ENCODE measurements at places on chromosomes 4 and X.
A peak's percentile ranks its signal among the peaks of the same experiment; 100 is the strongest.

GRCh38 chr4:56187688-56188087 lies 199.6 kb downstream of the AASDH start:
- no peak for DNase-seq

DNA sequence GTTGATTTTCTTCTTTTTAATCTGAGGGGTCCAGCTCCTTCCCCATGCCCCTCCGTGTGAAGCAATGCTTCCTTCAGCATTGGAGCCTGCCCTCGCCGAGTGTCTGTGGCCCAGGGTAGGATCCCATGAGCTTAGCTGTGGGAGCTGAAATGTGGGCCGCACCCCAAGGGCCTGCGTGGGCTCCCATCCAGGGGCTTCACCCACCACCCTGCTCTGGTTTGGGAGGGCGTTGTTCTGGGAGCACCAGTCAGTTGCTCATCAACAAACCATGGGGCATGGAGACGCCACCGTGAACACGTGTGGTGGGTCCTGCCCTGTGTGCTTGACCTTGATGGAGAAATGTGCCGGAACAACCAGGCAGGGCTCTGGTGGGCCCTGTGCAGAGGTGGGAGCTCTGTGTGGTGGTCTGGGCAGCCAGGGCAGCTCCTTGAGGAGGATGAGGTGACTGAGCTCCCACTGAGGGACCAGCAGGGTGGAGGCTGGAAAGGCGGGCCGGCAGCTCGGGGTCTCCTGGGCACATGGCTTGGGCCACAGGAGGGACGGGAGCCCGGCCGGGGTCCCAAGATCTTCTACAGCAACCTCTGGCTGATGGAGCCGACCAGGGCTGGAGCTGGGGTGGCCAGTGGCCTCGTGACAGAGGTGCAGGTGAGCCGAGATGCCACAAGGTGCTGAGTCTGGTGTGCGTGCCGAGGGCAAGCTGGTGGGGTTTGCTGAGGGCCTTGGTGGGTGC lies 39.6 kb upstream of the NKX1-1 start:
- no peak for DNase-seq

GRCh38 chr4:171162478-171162877 lies 650.7 kb upstream of the GALNTL6 start:
- DNase-seq, result no peak

DNA sequence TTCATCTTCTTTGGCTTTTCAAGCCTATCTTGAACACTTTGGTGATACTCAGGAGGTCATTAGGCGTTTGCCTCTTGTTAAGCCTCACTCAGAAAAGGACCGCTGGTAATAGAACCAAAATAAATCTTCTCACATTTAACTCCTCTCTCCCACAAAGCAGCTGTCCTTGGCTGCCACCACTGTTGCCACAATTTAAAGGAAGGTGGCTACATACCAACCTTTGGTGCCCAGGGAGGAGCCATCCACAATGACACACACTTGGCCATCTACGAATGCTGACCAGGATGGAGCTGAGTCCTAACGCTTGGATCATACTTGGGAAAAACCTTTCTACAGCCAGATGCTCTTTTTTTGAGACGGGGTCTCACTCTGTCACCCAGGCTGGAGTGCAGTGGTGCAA lies 210.2 kb downstream of the HS6ST2 start:
- DNase-seq, result no peak

DNA sequence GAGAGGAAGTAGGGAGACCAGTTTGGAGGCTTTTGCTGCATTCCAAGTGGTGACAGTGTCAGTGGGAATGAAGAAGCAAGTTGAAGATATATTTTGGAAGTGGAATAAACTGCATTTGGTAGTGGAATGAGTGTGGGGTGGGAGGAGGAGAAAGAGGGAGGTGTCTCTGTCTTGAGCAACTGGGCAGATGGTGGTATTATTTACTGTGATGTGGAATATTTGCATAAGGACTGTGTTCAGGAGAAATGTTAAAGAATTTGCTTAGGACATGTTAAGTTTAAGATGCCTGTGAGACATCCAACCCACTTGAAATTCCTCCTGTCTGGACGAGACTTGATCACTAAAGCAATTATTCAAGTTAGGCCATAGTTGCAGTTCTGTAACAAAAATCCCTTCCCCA lies 448.9 kb upstream of the AMOT start:
- no peak for DNase-seq

- peak; percentile 39 for DNase-seq
These were observed 937.1 kb downstream of the CCSER1 start for GRCh38 chr4:91064157-91064853.

GRCh38 chrX:72475952-72476668 lies 96.5 kb downstream of the HDAC8 start:
- DNase-seq, result no peak

DNA sequence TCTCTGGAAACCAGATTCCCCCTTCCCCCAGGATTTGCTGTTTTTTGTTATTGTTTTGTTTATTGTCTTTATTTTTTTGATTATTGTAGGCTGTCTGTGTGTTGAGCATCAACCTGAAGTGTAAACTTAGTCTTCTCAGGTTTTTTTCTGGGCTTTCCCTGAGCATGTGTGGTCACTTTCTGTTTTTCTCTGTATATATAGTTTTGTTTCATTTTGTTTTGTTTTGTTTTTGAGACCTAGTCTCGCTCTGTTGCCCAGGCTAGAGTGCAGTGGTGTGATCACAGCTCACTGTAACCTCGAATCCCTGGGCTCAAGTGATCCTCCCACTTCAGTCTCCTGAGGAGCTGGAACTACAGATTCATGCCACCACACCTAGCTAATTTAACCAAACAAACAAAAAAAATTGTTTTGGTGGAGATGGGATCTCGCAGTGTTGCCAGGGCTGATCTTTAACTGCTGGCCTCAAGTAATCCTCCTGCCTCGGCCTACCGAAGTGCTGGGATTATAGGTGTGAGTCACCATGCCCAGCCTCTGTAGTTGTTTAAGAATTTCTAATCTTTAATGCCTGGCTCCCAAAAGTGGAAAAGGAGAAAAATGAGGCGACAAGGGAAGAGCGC lies 9.1 kb downstream of the IL13RA1 start:
- DNase-seq, result no peak

GRCh38 chrX:118802857-118803256 lies 20.8 kb upstream of the ZCCHC12 start:
- DNase-seq, result no peak

All from DMS53 (cell line).